ENCODE measurements at places on chromosomes 5 and 9.

- DNase-seq = no peak
These were observed 8.3 kb downstream of the AQP3 start for GRCh38 chr9:33438926-33439680.

- DNase-seq = peak; percentile 71
These were observed 734 bp downstream of the KIF27 start for GRCh38 chr9:83920469-83920926.

DNA sequence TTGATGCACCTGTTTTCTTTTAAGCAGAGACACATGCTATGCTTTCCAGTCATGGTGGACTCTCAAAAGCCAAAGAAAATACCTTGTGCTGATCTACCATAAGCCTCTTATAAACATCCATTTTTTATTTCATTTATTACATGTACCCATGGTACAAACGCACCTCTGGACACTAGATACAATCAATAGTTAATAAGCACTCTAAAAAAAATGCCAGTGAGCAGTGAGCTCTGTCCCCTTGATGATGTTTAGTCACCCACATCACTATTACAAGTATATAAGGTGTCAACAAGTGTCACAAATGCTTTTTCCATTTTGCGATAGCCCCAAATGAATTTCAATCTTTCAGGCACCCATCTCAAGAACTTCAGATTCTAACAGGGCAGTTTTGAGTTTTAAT lies 5.9 kb downstream of the KLF4 start:
- no peak for DNase-seq

DNA sequence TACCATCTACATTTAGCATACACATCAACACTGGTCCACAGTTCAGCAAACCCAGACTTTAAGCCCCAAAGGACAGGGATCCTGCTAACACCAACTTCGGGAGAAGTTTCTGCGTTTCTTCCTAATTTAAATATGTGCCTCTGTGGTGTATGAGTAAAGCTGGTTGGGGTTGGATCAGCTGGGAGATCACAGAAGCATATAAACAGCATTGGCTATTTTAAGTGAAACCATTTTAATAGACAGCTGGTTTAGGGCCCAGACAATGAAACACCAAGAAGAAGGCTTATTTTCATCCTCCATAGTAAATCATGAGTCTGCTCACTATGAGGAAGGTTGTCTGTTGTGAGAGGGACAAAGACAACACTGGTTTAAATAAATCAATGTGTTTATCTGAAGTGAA lies 11.3 kb downstream of the EBF1 start:
- no peak for DNase-seq

- no peak for DNase-seq
These were observed 222.6 kb downstream of the PRDM9 start for GRCh38 chr5:23730023-23730422.

DNA sequence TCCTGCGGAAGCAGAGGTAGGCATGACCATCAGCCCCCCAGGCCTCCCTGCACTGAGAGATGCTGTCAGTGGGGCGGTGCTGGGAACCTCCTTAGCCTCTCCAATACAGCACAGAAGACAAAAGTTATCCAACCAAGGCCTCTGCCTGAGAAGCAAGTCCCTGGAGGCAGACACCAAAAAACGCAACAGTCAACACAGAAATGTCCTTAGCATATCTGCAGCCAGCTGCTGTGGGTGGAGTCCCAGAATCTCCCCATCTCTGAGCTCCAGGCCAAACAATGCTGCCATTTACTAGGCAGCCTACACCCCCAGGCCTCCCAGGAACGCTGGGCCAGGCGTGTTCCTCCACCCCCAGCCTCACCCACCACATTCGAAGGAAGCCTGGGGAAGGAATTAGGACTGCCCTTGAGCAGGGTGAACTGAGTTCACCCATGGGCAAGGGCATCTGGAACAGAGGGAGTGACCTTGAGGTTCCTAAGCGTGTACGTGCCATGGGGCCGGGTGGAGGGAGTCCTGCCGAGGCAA lies 43.7 kb downstream of the STK10 start:
- DNase-seq = no peak

GRCh38 chr9:89716559-89716958 lies 111.7 kb downstream of the GADD45G start:
- no peak for DNase-seq

GRCh38 chr9:92480291-92480771 lies 2.0 kb downstream of the ASPN start:
- DNase-seq = peak; percentile 51

DNA sequence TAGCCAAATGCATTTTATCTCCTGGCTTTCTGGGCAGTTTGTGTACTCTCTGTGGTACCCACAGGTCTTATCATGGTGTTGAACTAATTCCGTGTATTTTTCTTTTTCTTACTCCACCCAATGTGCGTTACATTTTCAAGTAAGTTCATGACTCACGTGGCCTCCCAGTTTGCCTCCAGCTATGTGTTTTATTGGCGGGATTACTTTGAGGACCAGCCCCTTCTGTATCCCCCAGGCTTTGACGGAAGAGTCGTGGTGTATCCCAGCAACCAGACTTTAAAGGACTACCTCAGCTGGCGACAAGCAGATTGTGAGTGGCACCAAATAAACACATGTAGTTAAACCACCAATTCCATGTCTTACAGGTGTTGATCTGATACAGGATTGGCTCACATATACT lies 3.2 kb downstream of the THG1L start:
- no peak for DNase-seq

GRCh38 chr9:98855592-98855991 lies 48.1 kb downstream of the GALNT12 start:
- DNase-seq = no peak

DNA sequence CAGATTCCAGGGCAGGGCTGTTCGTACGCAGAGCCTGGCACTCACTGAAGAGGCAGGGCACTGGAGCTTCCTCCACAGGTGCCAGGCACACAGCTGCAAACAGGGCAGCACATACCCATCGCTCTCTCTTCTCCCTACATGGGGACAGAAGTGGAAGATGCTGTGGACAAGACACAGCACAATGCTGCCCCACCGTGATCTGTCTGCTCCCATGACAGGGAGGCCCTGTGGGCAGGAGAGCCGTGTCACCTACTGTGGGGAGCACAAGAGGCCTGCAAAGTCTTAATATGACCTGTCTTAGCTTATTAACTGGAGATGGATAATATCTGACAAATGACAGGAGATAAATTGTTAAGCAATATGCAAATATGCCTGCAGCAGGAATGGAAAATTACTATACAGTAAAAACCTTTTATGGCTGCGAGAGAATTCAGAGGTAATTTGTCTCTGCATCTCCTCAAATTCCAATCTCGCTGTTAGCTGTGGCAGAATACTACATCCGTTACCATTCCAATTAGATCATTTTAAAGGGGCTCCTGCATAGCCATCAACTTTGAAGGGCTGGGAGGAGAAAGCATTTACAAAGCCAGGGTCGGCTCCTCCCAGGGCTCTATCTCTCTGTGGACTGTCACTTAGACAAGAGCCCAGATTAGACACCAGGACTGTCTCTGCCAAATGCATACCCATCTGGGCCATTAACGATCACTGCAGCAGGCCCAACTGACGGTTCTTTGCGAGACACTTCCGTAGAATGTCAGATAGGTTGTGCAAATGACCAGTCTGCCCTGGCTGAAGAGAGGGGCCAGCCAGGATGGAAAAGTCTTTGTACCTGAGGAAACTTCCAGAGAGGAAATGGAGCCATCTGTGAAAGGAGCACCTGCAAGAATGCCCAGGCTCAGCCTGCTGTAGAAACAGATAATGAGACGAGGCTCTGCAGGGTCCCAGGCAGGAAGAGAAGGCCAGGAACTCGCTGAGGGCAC lies 90.7 kb upstream of the FSTL4 start:
- no peak for DNase-seq

- DNase-seq = no peak
These were observed 56.7 kb downstream of the ROPN1L start for GRCh38 chr5:10498350-10498749.

DNA sequence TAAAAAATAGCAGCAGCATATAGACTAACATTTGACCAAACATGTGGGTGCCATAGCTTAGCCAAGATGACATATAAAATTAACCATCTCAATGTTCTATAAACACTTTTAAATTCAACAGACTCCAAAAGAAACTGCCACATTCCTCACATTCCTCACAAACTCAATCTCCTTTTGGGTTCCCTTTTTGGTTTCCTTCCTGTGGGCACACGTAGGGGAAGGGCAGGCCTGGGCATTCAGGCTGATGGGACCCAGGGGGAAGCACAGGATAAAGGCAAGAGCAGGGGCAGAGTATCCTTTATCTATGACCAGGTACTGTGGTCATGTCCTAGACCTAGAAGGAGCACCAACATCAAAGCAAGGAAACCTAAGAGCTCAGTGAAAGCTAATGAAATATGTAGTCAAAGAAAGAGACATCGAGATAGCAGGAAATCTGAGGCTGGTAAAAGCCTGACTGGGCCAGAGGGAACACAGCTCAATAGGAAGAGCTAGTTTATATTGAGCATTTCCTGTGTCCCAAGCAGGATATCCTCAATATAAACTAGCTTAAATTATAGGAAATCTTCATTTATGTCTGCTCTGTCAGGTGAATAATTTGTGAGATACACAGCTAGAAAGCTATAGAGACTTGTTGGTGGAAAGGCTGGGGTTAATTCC lies 13.6 kb upstream of the ERAP1 start:
- no peak for DNase-seq

Data from astrocyte of the spinal cord (primary cell).